ENCODE measurements at places on chromosomes 4 and X.

GRCh38 chr4:147839663-147840062 lies 107.8 kb downstream of the ARHGAP10 start:
- DNase-seq, result no peak

GRCh38 chrX:17689971-17690409 lies 47.3 kb upstream of the SCML1 start:
- peak; percentile 65 for DNase-seq

- no peak for DNase-seq
Measured at GRCh38 chrX:53223068-53223693, 1.8 kb downstream of the KDM5C start.

GRCh38 chr4:140076307-140076706 lies 77.7 kb downstream of the MAML3 start:
- no peak for DNase-seq

DNA sequence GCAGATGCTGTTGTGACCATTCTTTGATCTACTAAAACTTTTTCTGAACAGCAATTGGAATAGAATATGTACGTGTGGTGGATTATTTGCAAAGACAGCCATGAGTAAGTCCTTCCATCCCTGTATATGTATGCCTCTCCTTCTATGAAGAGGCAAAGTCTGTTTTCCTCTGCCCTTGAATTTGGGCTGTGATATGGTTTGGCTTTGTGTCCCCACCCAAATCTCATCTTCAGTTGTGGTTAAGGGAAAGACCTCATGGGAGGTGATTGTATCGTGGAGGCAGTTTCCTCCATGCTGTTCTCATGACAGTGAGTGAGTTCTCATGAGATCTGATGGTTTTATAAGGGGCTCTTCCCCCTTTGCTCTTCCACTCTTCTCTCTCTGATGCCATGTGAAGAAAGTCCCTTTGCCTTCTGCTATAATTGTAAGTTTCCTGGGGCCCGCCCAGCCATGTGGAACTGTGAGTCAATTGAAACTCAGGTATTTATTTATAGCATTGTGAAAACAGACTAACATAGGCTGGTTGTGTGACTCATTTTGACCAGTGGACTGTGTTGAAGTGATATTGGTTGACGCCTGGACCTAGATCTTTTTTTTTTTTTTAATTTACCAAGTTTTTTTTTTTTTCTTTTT lies 108.3 kb upstream of the CAMK2D start:
- no peak for DNase-seq

DNA sequence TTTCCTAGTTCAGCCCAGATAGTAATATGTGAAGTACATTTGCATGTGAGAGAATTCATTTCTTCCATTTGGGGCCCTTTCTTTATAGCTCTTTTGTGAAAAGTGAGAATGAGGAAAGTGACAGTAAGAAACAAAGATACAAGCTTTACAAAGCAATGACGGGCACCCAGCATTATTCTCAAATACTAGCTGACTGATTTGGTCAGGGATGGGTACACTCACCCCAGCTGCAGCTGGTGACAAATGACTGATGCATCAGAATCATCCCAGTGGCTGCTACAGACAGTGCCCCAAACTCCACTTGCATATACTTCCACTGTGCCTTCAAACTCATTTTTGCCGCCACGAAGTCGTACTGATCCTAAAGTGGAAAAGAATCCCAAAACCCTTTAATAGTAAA lies 14.8 kb downstream of the PRSS12 start:
- DNase-seq, result no peak

GRCh38 chrX:155956649-155957048 lies 40.8 kb upstream of the IL9R start:
- DNase-seq, result no peak

- DNase-seq, result no peak
Measured at GRCh38 chr4:3680656-3681055, 85.5 kb upstream of the ADRA2C start.

DNA sequence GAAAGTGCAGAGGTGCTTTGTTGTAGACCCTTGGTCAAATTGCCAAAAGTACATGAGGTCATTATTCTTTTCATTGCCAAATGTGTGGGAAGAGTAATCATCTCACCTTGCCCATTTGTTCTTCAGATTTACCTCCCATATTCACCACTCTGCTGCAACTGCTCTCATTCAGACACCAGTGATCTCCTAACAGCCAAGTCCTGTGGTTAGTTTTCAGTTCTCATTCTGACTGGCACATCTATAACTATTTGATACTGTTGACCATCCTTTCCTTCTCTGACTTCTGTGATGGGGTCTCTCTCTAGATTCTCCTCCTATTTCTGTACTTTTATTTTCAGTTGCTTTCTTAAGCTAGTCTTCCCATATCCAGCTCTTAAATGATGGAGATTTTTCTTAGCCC lies 39.8 kb downstream of the GRIA3 start:
- no peak for DNase-seq

DNA sequence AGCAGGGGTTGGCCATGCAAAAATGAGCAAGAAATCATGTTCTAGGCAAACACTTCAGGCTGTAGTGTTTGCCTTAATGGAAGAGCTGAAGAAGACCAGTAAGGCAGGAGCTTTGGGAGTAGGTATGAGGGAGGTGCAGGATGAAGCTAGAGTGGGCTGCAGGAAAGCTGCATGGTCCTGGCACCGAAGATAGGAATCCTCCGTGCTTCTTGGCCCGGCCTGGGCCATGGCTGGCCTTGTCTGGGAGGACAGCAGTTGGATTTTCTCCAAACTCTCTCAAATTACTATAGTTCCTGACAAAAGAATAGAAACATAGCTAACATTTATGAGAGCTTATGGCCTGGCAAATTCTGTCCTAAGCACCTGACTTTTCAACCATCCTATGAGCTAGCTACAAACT lies 116.5 kb downstream of the UCHL1 start:
- no peak for DNase-seq

DNA sequence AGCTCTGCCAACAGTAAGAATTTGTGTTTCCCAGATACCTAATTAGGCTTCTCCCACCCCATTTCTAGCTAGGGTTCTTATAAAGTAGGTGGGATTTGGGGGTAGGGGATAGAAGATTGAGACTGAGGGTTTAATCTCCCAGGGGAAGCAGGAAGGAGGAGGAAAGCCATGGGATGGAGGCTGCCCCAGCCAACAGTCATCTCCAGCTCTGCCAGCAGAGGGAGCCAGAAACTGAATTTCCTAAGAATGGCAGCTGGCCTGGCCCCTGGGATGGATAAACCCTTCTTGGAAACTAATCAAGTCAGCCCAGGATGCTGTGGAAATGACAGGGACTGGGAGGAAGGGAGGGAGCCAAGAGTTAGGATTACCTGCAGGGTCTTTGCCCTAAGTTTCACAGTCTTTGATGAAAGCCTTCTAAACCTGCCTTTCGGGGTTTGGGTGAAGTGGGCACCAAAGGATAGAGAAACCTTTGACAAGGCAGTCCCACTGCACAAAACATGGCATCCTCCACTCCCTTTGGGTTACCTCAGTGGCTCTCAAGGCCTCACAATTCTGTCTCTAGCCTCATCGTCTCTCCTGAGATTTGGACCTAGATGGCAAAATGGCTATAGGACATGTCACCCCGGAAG lies 6.7 kb upstream of the ERCC6L start:
- no peak for DNase-seq

DNA sequence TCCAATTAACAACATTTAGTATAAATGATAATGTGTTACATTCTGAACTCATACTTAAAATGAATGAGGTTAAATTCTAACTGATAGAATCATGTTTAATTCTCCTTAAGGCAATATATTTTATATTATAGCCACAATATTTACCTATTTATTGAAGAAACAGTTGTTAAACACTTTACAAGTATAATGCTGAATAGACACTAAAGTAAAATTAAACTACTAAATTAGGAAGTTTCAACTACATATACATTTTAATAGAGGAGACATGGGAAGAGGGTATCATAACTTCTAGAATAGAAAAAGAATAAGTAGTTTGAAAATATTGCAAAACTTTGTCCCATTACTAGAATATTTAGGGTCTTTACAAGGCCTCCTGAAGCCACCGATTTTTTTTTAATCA lies 36.2 kb upstream of the GRIA2 start:
- no peak for DNase-seq

DNA sequence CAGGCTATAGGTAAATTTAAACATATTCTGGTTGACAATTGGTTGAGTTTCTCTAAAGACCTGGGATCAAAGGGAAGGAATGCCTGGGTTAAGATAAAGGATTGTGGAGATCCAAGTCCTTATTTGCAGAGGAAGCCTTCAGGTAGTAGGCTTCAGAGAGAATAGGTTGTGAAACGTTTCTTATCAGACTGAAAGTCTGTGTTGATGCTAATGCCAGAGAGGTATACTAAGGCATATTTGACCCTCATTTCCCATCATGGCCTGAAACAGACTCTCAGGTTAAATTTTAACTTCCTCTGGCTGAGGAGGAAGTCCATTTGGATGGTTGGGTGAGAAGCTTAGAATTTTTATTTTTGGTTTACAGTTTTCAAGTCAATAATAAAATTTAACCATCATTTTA lies 48.1 kb downstream of the UGT2A2 start:
- no peak for DNase-seq

DNA sequence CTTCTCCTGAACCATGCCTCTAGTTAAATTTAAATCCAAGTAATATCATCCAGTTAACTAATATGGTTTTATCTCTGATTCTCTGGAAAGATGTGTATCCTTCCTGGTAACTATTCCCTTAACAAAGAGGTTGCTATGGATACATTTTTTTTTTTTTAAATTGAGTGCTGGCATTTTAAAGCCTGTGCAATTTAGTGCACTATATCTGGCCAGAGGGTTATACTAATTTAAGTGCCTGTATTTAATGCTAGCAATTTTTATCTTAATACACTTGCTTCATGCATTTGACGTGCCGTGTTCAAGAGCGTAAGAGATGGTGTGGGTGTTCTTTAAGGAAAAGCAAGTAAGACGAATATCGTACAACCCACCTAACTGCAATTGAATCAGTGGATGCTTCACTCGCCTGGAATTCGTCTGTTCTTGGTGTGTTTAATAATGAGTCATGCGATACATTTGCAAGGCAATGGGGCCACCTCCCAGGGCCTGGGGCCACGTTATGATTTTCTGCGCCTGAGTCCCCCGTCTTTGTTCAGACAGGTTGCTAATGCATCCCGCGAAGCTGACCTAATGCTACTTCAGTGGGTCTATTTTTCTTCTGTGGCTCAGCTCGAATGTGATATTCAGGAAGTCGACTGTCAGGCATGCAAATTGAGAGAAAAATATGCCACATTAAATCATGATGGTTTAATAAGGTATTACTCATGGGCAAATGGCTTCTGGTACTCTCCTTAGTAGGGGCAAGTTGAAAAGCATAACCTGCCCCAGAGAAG lies 14.2 kb upstream of the MID1 start:
- DNase-seq, result no peak

DNA sequence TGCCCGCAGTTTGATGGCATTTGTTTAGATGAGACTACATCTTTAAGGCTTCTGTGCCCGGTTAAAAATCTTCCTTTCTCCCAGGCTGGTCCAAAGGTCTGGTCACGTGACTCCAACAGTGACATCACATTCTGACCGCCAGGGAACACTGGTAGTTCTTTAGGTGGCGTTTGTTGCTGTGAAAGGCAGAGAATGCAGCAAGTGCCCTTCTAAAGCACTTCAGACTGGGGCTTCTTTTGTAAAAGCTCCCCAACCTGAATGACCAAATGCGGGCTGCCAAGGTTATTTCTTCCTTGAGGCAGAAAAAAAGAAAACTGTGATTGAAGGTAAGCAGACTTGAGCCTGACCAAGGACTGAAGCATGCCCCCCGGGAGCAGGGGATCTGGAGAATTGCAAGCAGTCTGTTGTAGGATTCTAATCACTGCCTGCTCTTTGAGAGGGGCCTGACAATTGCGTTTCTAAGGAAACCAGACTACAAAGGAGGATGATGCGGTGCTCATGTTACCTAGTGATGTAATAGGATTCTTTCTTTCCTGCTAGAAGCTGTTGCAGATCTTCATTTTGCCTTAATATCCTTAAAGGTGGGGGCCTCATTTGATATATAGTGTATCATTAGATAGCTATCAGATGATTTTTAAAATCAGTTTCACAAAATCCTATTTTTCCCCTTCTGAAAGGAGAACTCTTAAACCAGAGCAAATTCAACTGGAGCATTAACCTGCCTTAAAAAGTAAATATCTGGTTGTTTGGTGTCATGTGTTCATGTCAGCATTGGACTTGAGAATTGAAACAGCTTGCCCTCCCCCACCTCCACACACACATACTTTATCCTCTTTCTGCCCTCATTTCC lies 133.1 kb downstream of the AKAP4 start:
- no peak for DNase-seq

- no peak for DNase-seq
Measured at GRCh38 chr4:17812801-17813200, 2.0 kb downstream of the NCAPG start.
